DMS53 (cell line): ENCODE measurements at places on chromosomes 2 and 18.

- peak; percentile 93 for DNase-seq
Measured at GRCh38 chr2:8059255-8059654, 622.6 kb upstream of the ID2 start.

DNA sequence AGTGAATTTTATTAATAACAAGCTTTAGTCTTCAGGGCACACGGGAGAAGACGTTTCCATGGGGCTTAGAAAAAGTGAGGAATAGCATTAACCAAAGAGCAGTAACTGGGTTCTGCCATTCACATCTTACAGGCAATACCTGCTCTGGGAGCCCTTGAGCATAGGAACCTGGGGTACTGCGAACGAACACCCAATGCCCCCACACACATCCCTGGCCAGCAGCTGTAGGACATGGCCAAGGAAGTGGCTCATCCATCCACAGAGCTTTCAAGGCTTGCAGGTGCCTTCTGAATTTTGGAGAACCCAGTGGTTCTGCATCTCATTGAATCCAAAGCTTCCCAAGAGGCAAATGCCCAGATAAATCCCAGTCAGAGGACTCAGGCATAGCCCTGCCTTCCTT lies 152.2 kb downstream of the MYT1L start:
- no peak for DNase-seq

DNA sequence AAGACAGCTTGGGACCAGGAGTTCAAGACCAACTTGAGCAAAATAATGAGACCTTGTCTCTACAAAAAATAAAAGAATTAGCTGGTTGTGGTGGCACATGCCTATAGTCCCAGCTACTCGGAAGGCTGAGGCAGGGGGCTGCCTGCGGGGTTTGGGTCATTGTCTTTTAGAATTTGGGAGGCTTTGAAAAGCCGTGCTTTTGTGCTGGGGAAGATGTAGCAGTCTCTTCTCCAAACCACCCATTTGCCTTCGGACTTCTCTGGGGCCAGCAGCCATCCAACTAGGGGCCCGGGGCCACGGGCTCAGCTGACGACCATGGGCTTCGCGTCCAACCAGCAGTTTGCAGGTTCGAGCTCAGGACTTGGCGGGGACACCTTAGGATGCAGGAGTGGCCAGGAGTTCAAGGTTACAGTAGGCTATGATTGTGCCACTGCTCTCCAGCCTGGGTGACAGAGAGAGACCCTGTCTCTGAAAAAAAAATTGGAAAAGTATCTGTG lies 6.3 kb downstream of the PJVK start:
- no peak for DNase-seq

GRCh38 chr2:176614930-176615329 lies 345.7 kb downstream of the MTX2 start:
- DNase-seq = no peak

- DNase-seq = peak; percentile 43
Measured at GRCh38 chr2:201344663-201345366, 12.3 kb downstream of the FLACC1 start.
